DMS53 (cell line): ENCODE measurements at places on chromosomes 6 and 20.

DNA sequence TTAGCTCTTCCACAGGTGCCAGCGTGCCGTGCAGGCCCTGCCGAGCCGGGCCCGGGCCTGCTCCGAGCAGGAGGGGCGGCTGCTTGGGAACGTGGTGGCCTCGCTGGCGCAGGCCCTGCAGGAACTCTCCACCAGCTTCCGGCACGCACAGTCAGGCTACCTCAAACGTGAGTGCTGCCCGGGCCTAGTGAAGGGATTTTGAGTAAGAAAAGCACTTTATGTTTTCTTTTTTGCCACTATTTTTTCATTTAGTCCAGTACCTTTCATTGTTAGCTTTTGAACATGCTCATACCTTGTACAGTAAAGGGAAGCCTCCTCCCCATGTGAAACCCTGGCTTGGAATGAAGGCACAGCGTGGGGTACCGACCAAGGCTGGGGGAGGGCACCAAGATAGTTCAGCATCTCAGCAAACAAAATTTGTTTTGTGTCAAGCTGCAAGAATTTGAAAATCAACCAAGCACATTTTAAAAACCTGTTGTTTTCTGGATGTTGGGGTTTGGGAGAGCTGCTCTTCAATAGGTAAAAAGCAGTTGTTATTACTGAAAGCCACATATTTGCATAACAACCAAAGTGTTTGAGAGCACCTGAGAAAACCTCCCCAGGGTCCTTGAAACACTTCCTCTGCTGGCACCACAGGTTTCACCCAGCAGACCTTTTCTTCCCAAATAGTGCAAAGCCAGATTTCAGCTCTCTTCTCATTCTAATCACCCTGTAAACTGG, 18.4 kb downstream of the STX16 start:
- no peak for DNase-seq

- DNase-seq, result peak; percentile 97
Measured at GRCh38 chr6:141552463-141552862, 580.3 kb upstream of the GJE1 start.

GRCh38 chr6:10550764-10551163, 29.6 kb downstream of the GCNT2 start:
- no peak for DNase-seq

GRCh38 chr6:158805698-158806377, 13.3 kb downstream of the EZR start:
- DNase-seq, result no peak

DNA sequence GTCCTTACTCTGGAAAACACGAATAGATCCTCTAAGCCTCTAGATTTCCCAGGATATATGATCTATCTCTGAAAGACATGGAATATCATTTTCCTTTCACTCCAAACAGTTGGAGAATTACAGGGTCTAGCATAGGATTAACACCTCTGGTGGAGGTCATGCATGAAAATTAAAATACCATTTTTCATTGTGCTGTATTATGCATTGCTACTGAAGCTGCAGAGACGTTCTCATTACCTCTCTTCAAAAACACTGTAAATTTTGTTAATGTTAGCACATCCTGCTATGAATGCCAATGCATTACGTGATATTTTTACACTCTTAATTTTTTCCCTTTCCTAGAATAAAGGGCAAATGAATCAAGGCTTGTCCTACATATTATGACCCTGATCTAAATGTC, 558.6 kb downstream of the TBC1D32 start:
- DNase-seq, result no peak

DNA sequence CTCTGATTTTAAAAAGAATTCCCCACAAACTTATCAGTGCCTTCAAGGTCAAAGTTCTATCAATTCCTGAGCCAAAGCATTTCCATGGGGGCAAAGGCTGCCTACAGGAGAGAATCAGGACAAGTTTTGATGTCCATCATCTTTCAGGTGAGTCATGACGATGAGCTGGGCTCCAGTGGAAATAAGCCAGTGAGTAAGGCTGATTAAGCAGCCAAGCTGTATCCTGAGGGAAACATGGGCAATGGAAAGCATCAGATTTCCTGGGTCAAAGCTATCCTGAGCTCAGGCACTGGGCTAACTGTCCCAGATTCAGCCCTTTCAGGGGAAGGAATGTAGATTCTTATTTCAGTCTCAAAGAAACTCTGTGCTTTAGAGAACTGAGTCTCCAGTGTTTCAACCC, 377.4 kb downstream of the CD109 start:
- no peak for DNase-seq

GRCh38 chr6:115001731-115002350, 659.0 kb upstream of the HS3ST5 start:
- peak; percentile 5 for DNase-seq

DNA sequence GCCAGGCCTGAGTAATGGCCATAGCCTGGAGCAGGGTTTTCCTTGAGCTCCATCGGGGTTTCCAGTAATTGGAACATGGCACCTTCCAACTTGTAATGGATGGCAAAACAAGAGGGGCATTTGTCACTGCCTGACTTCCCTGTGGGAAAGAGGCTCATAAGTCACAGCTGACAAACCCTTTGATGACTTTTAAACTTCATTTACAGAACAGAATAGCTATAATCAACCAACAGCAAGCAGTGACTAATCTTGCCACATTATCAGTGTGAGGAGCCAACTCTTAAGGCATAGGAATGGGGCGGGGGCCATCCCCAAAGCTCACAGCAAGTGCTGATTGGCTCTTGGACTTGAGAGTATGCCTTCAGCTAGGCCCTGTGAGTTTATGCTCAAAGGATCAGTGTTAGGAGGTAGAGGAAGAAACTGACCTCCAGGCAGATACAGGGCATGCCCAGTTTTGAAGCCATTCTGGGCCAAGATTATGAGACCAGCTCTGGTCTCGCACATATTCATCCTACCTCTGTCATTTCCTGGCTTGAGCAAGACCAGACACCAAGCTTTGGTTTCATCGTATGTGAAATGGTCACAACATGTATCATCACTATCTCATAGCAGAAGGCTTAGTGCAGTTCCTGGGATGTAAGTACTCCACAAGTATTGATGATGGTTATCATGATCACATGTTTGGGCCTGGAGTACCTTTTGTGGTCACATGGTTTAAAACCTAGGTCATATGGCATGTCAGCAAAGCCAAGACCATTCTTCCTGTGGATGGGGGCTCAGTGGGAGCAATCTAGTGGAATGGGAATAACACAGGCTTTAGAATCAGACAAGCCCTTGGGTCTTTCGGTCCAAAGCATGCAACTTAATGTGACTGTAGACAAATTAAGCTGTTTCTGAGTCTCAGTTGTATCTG, 49.2 kb downstream of the EIF2S2 start:
- DNase-seq, result no peak

DNA sequence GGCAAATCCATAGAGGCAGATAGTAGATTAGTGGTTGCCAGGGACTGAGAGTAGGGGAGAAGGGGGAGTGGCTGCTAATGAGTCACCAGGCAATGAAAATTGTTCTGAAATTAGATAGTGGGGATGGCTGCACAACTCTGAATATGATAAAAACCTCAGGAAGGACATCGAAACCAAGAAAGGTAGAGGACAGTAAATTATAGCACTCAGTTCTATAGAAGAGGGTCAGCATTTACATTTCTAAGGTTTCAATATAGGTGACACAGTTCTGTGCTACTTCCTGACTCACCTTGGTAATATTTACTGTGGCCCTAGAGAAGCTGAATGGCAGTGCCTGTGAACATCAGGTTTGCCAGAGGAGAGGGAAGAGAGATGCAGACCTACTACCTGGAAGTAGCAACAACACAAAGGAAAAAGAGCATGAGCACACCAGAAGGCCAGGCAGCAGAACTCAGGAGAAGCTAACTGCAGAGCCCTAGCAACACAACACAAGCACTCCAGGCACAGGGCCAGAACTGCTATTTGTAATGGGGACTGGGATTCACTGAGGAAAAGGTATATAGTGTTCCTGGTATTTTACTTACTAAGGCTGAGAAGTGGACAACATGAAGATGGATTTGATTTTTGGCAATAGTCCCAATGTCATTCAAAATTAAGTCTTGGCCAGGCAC, 75.9 kb downstream of the PLCG1 start:
- peak; percentile 25 for DNase-seq

GRCh38 chr6:161971043-161971442, 697.2 kb upstream of the AGPAT4 start:
- DNase-seq, result no peak

- DNase-seq, result peak; percentile 72
Measured at GRCh38 chr6:70706491-70707123, 38.9 kb downstream of the SMAP1 start.

GRCh38 chr6:158311193-158311592, 1.1 kb upstream of the TULP4 start:
- DNase-seq, result no peak

DNA sequence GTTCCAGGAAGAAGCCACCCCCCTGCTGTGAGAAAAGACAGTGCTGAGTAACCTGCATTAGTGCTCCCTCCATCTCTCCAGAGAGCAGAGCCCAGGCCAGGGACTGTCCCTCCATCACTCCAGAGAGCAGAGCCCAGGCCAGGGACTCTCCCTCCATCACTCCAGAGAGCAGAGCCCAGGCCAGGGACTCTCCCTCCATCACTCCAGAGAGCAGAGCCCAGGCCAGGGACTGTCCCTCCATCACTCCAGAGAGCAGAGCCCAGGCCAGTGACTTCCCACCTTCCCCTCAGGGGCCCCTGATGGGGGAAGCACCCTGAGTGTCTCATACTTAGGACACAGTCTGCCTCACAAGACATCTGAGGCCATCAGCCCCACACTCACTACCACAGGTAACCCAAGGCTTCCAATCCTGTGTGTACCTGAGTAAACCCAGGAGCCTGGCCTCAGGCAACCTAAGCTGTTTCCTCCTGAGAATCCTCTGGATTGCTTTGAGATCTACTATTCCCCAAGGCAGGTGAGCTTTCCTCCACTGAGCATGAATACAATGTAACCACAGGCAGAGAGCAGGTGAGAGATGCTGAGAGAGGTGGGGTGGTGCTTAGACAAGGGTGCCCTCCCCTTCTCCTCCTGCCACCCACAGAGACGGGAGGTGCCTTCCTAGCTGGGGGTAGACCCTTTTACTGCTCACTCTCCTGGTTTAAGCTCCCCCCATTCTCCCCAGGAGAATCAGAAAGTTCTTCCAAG, 4.9 kb downstream of the TBXT start:
- DNase-seq, result no peak

GRCh38 chr20:61500791-61501321, 248.8 kb downstream of the CDH4 start:
- DNase-seq, result no peak

DNA sequence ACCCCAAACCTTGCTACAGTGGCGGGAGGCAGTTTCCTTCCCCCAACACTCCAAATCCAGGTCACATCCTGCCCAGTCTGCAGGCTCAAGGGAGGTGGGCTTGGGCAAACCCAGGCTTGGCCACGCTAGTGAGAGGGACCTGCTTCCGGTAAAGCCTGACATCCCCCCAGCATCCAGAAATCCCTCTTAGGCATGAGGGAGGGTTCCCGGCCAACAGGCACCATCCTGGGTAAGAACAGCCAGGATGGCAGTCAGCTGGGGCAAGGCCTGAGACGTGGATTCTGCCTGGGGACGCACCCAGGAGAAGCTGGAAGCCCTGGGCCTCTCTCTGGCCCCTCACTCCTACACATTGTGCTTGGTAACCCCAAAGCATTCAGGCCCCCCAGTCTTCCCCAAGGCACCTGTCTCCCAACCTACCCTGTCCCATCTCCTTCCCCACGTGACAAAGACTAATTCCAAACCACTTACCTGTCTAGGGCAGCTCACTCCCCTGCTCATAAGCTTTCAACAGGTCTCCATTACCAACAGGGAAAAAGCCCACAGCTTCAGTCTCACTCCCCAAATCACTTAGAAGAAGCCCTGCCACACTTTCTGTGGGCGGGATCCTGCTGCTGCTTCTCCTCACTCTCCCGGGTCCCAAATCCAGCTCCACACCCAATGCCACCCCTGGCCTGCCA, 2.1 kb downstream of the C20orf144 start:
- peak; percentile 67 for DNase-seq

- DNase-seq, result no peak
Measured at GRCh38 chr6:49468042-49468441, 4.9 kb downstream of the CENPQ start.

- DNase-seq, result no peak
Measured at GRCh38 chr6:39243809-39244208, 14.5 kb upstream of the KCNK5 start.

DNA sequence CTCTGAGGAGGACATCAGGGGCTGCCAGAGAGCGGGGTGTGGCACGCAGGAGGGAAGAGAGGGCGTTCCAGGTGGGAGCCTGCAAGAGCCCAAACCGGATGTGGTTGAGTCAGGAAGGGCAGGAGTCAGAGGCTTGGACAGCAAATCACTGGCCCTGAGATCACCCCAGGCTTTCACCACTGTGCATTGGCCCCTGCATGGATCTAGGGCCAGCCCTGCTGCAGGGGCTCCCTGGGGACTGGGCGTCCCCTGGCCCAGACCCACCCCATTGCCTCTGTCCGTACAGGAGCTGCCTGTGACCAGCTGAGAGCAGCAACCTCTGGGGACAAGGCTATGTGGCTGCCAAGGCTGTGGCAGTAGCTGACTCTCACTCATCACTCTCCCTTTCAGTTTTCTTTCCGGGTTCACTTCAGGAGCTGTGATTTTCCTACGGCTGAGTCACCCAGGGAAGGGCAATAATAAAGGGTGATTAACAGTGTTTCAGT, 33.9 kb downstream of the KCNK17 start:
- DNase-seq, result peak; percentile 67

- DNase-seq, result no peak
Measured at GRCh38 chr6:143957679-143958274, 50.3 kb downstream of the PLAGL1 start.

GRCh38 chr6:2616811-2617210, 133.9 kb downstream of the MYLK4 start:
- DNase-seq, result no peak

DNA sequence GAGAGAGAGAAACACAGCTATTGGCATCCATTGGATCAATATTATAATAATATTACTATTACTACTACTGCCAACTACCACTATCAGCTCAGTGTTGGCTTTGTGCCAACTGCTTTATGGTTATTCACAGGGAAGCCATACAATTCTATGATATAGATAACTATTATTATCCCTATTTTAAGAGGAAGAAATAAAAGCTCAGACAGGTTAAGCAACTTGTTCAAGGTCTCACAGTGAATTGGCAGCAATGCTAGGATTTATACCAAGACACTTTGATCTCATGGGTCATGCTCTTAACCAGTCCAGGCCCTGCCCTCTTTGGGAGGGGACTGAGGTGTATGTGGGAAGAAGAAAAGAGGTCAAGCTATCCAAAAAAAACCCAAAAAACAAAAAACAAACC, 82.0 kb upstream of the TRAF3IP2 start:
- DNase-seq, result no peak

DNA sequence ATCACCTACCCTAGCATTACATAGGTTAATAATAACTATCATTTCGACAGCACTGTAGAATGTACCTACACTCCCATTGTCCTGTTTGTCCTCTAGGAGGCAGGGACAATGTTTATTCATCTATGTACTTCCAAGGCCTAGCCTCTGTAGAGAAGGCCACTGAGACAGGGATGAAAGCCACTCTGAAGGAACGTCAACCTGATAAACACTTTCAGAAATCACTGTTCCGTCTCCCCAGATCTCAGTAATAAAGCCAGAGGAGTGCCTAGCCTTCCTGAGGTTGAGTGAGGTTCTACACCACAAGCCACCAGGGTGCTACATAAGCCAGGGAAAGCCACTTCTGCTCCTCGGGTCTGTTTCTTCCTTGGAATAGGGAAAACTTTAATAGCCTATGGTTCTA, 44.8 kb downstream of the POPDC3 start:
- DNase-seq, result peak; percentile 32

GRCh38 chr6:116451916-116452315, 9.3 kb upstream of the CALHM6 start:
- DNase-seq, result no peak
